Fibroblast of upper back skin (primary cell): ENCODE measurements at places on chromosomes 3 and 15.
A peak's percentile ranks its signal among the peaks of the same experiment; 100 is the strongest.

- DNase-seq: no peak
Observed at GRCh38 chr3:132840201-132840700, 118.0 kb upstream of the NPHP3 start.

- DNase-seq: no peak
Observed at GRCh38 chr3:175015056-175015635, 156.0 kb downstream of the NAALADL2 start.

GRCh38 chr15:35654332-35654731 is 108.4 kb upstream of the DPH6 start:
- peak; percentile 37 for DNase-seq

DNA sequence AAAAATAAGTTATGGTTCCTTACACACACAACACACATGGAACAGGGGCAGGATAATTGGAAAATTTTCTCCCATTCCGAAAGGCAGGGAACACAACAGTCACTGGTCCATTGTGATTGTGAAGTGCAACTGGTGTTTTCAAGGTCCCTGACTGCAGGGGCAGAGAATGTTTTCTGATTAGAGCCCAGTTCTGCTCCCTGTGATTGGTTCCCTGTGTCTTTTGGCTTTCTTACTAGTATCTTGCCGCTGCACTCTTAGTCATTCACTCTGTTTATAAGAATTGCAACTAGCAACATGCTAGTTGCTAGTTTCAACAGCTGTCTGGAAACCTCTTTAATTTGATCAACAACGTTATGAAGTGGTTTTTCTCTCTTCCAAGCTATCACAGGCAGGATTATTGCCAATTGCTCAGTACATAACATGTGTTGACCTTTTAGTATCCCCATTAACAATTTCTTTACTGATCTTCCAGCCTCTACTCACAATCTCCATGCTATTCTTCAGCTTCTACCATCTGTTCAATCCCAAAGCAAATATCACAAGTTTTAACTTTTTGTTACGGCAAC is 177.5 kb downstream of the EPHA6 start:
- DNase-seq: no peak

DNA sequence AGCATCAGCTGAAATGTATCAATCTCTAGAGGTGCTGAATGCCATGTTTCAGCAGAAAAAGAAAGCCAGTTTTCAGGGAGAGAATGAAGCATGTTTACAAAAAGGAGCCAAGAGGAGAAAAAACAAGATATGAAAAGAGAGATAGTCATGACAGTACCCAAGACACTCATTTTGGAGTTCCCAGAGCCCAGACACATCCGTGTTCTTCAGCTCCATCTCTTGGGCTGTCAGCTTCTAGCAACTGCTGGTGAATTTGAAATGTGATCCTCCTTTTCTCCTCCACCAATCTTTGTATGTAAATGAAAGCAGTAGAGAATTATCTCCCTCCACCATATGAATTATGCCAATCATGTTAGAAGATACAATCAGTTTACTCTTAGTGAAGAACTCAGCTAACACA is 93.0 kb upstream of the SLC25A36 start:
- no peak for DNase-seq

DNA sequence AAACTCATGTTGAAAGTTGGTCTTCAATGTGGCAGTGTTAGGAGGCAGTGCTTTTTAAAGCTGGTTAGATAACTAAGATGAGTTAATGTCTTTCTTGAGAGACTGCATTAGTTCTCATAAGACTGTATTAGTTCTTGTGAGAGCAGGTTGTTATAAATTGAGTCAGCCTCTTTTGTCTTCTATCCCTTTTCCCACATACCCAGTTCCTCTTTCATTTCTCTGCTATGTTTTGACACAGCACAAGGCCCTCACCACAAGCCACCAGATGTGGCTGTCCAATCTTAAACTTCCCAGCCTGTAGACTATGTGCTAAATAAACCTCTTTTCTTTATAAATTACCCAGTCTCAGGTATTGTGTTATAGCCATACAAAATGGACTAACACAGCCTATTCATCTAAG is 94.6 kb upstream of the SNTN start:
- no peak for DNase-seq
